ENCODE measurements at places on chromosomes 13 and 19.
A peak's percentile ranks its signal among the peaks of the same experiment; 100 is the strongest.

- DNase-seq: peak; percentile 10
Measured at GRCh38 chr19:49766930-49767299, at the start of gene AP2A1. TSS of gene AP2A1 (plus strand) at chr19:49767001. CDS start at chr19:49767134, 133 bp downstream.

- DNase-seq: no peak
Measured at GRCh38 chr19:17510220-17510993, 1.0 kb upstream of the PGLS start.

GRCh38 chr19:33719366-33720154, 77.1 kb upstream of the KCTD15 start:
- no peak for DNase-seq

DNA sequence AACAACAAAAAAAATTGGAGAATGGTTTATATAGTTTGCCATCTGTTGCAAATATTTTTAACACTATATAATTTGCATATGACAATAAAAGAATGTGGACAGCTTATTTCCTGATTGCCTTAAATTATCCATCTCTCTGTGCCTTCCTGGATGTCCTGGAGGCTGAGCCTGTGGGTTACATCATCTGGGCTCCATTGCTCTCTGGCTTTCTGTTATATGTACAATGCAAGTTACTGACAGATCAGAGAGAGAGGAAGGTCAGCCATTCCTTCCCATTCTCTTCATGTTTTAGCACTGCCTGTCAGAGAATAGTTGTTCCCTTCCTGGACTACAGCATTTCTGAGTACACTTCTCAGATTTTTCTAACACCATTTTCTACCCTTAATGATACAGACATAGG, 758.3 kb upstream of the PCDH20 start:
- no peak for DNase-seq

DNA sequence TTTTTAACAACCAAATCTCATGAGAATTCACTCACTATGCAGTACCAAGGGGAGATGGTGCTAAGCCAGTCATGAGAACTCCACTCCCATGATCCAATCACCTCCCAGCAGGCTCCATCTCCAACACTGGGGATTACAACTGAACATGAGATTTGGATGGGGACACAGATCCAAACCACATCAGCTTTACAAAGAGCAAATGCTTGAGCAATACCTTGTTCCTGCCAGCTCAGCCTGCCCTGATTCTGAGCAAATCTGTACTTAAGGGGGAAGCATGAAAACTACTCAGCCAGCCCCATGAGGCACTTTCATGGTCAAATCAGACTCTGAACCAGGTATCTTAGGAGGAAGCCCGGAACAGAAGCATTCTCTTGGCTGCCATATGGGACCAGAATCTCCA, 259.9 kb downstream of the TBC1D4 start:
- no peak for DNase-seq

DNA sequence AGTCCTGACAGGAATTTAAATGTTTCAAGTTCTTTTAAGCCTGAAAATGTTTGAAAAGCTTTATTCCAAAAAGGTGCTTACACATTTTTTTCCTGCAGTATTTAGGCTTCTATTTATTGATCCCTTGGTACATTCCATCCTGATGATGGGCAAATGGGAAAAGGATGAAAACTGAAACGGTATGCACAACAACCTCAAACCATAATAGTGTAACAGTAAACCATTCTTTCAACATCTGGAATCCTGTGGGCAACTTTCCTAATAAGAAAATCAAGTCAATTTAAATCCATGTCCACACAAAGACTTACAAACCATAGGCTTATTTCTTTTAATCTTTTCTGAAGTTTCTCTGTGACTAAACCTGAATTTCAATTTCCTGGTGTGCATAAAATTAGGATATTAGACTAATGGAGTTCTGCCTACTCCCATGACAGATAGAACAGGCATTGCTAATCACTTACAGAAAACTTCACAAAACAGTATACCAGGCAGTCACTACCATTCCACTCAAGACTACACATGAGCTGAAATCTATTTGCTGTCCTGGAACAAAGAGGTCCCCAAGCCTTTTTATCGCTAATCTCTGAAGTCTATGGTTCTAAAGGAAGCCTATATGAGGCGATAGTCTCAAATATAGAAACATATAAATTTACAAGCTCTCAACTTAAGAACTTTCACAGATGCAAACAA, 103.3 kb downstream of the DLEU7 start:
- no peak for DNase-seq

DNA sequence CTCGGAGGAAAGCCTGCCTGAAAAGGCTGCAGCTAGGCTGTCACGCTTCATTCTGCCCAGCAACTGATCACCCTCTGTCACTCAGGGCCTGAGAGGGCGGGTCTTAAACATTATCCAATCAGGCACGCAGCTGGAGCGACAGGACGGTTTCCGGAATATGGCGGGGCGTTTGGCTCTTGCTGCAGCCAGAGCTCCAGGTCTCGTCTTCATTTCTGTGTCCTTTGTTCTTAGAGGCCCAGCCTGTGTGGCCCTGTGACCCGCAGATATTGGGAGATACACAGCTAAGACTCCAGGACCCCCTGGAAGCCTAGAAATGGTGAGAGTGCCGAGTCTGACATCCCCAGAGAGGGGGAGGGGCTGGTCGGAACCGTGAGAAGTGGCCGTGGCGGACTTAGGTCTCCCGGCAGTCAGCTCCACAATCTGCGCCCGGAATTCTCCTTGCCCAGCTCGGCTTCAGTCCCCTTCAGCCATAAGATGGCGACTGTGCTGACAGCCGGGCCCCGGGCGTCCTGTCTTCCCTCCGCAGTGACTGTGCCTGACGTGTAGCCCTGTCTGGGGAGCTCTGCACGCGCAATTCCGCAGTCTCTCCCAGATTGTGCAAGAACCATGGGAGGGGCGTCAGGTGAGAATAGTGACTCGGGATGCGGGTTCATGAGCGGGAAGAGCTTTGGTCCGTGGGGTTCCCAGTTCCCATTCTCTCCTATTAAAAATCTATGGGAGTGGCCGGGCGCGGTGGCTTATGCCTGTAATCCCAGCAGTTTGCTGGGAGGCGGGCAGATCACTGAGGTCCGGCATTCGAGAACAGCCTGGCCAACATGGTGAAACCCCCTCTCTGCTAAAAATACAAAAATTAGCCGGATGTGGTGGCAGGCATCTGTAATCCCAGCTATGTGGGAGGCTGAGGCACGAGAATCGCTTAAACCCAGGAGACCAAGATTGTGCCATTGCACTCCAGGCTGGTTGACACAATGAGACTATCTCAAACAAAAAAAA, at the start of gene ZNF429:
ZNF429 (plus strand) TSS at position 144 of the 993 bp plus-strand sequence; CDS start at position 314, 170 bp downstream.
- peak; percentile 53 for DNase-seq

DNA sequence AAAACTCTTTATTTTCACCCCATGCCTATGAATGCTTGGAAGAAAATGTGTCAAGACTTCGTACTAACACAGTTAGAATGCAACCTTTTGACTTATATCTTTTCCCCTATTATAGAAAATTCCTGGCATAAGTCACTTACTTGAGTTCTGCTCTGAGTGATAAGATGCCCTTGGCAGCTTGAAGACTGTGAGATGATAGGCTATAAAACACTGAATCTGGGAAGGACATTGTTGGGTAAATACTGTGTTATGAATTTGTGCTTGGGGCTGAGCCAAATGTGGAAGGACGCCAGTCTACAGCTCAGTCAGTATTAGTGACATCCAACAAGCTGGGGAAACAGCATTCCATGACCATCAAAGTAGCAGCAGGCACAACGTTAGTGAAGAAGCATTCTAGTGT, 368.0 kb upstream of the SGCG start:
- no peak for DNase-seq

GRCh38 chr13:89380101-89380500, 1708.9 kb downstream of the SLITRK5 start:
- DNase-seq: no peak

DNA sequence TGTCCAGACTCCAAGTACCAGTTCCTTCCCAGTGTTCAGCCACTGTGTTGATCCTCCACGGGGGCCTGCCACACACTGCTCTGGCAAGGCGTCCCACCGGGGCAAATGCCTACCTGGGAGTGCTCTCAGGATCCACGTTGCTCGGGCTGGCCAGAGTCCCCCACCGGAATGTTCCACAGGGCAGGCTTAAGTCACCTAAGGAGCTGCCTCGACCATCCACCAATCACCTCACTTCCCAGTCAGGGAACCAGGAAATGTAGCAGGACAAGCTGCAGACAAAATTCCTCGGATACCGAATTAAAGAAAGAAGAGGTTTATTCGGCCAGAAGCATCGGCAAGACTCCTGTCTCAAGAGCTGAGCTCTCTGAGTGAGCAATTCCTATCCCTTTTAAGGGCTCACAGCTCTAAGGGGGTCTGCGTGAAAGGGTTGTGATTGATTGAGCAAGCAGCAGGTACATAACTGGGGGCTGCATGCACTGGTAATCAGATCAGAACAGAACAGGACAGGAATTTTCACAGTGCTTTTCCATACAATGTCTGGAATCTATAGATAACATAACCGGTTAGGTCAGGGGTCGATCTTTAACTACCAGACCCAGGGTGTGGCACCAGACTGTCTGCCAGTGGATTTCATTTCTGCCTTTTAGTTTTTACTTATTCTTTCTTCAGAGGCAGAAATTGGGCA, 56.9 kb upstream of the EDNRB start:
- no peak for DNase-seq

- DNase-seq: no peak
Measured at GRCh38 chr13:60584976-60585375, 188.0 kb downstream of the TDRD3 start.

DNA sequence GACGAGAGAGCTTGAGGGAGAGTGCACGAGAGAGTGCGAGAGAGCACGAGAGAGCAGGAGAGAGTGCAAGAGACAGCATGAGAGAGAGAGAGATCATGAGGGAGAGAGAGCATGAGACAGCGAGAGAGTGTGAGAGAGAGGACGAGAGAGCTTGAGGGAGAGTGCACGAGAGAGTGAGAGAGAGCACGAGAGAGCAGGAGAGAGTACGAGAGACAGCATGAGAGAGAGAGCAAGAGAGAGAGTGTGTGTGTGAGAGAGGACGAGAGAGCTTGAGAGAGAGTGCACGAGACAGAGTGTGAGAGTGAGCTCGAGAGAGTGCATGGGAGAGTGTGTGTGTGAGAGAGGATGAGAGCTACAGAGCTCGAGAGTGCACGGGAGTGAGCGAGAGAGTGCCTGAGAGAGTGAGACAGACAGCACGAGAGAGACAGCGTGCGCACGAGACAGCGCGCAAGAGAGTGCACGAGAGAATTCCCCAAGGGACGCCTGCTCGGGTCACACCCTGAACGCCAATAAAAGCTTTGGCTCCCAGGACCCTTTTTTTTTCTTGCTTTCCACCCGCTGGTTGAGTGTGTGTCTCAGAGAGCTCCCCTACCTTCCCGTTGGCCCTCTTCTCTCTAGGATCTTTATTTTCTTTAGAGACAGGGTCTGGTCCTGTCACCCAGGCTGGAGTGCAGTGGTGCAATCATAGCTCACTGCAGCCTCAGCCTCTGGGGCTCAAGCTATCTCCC, 3.7 kb downstream of the CD70 start:
- no peak for DNase-seq

DNA sequence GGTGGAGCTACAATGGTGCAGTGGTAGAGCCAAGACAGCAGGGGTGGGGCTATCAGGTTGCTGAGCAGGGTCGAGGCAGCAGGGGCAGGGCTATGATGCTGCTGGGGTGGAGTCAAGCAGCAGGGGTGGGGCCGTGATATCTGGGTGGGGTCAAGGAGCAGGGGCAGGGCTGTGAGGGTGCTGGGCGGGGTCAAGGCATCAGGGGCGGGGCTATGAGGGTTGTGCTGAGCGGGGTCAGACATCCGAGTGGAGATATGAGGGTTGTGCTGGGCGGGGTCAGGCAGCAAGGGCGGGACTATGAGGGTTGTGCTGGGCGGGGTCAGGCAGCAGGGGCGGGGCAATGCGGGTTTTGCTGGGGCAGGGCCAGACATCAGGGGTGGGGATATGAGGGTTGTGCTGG, 14.7 kb downstream of the HCN2 start:
- DNase-seq: peak; percentile 47

DNA sequence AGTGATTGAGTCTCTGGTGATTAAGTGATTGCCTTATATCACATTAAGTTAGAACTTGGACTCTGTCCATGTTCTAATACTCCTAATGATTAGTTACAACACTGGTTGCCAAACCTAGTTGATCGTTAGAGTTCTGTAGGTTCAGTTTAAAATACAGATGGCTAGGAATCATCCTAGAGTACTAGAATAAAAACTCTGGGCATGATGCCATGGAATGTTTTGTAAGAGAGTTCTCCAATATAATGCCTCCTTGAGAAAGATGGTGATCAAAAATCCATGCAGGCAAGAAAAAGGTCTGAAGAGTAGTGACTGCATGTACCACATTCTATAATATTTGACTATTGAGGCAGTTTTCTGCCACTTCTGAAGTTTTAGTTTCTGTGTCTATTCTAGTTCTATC, 176.3 kb downstream of the GPC5 start:
- no peak for DNase-seq

- DNase-seq: no peak
Measured at GRCh38 chr13:37070956-37071355, 11.5 kb upstream of the SUPT20H start.

DNA sequence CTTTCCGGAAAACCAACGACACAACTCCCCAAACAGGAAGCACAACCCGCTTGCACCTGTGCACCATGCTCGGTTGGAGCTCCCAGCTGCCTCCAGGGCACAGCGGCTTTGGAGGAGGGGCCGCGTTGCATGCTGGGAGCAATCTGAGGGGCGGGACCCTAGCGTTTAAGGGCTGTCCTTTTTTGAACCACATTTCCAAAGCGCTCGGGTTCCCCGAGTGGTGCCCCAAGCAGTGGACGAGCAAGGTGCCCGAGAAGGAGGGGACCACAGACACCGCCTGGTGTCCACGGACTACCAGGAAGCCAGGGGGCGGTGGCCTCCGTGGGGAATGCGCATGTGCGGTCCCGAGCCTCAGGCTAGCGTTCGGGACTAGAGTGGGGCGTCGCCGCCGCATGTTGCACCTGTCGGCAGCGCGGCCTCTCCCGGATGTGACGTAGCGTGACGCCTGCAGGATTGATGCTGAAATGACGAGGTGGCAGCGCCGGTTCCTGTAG, 11.9 kb upstream of the ZNF57 start:
- DNase-seq: no peak

GRCh38 chr13:29196409-29197074, 376.4 kb downstream of the MTUS2 start:
- no peak for DNase-seq

DNA sequence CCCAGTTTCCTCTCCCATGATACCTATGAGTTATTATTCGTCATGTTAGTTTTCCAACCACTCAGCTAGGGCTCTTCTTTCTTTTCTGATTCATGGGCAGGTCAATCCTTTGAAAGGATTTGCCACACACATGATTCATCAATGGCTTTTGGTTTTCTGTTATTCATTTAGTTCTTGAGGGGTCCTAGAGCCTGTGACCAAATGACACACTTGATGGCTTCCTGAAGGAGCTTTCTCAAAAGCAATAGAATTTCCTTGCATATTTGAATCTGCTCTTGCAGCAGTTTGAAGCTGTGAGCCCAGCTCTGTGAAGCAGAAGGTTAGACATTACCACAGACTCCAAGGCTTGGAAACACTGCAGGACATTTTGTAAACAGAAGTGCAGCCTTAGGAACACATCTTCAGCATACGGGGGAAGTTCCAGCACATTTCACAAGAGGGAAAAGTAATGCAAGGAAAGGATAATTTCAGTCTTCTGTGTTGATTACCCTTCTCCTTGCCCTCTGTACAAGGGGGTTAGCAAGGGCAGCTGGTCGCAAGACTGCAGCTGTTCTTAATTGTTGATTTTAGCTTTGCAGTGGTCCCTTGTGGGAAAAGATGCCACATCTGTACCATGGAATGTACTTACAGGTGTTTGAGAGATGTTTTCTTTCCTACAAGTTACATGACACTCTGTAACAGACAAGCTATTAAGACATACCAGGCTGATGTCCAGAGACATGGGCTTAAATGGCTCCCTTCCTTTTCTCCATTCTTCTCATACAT, 338.6 kb downstream of the KCNRG start:
- no peak for DNase-seq

- DNase-seq: no peak
Measured at GRCh38 chr19:10852098-10852800, 4.0 kb downstream of the C19orf38 start.

GRCh38 chr13:41456768-41457588, at the start of gene RGCC:
TSS of gene RGCC (plus strand) at chr13:41457550. CDS start at chr13:41457708, 158 bp downstream.
- peak; percentile 86 for DNase-seq
